ENCODE measurements at places on chromosomes 2 and 18. TPM values are rescaled to one million over a fixed set of nuclear protein-coding genes. Genes with fewer than 3 reads are reported as not detected.

The ALLC gene
- not detected for total RNA-seq

The PKDCC gene
- total RNA-seq = 307 TPM

The TMEM169 gene
- total RNA-seq = 0.46 TPM

The MREG gene
- total RNA-seq = 2.2 TPM

The CD302 gene
- total RNA-seq = 194 TPM
